ENCODE measurements at places on chromosomes 6 and 20. TPM values are rescaled to one million over a fixed set of nuclear protein-coding genes. Genes with fewer than 3 reads are reported as not detected.

GRCh38 chr20:64042054-64042781 is 6.2 kb downstream of the C20orf204 start:
- ATAC-seq, result no peak

DNA sequence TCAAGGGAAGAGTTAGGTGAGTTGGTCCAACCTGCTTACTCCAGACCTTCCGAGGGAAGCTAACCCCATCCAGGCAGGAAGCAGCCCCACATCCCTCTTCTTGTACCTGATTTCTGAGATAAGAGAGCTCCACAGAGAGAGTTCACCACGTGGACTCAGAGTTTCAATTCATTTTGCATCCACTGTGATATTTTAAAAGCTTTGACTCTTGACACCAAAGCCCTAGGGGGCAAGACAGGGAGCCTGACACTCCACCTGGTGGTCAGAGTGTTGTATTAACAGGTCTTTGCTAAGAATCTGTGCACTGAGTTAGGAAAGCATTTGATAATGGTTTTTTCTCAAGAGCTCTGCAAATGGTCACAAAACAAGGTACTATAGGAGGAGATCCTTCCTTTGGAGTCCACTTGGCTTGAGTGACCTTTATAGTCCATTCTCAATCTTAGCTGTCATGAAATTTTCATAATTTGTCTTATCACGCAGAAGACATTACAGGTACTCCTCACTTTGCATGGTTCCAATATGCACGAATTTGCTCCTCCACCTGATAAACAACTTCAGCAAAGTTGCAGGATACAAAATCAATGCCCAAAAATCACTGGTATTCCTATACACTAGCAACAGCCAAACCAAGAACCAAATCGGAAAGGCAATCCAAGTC is 56.2 kb upstream of the RIPOR2 start:
- ATAC-seq, result peak; percentile 41

- peak; percentile 79 for ATAC-seq
These were observed 46.0 kb upstream of the HINT3 start for GRCh38 chr6:125910527-125910926.

GRCh38 chr6:130629640-130630039 is 197.6 kb upstream of the SMLR1 start:
- no peak for ATAC-seq

- no peak for ATAC-seq
These were observed 247.8 kb downstream of the HAO1 start for GRCh38 chr20:7692478-7692877.

DNA sequence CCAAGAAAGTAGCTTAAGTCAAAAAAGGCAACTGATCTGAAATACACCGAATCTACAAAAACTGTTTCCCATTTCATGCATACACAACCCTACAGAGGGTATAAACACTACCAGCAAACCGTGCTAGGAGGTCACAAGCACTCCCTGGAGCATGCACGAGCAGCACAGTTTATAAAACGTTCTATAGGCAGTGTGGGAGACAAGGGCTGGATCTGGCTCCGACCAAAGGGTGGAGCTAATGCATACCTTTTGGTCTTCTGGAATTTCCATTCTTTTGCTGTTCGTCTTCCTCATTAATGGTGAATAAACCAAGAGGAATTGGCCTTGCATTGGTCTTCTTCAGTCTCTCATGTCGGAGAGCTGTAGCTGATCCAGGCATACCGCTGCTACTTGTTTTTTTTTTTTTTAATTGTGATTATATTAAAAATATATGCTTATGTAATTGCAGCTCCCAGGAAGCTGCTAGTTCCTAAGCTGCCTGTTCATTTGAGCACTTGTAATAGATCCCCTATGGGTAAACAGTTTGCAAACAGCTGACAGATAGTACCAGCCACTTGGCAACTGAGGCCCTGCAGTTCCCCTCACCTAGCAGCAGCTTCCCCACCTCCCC is 24.5 kb downstream of the MAP7 start:
- ATAC-seq, result peak; percentile 28

DNA sequence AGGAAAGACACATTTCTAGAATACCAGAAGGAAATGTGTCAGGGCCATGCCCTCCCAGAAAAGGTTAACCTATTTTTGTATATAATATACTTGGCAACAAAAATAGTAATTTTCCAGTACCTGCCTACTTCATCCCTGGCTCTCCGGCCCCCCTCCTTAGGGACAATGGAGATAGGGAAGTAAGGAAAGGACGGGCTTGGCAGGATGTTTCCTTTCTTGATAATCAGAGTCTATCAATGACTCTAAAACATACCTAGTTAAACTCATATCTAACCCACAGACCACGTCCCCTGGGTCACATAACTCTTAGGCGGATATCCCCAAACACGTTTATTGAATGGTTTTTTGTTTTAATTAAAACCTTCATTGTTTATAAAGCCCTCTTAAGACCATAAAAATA is 11.8 kb downstream of the UQCC2 start:
- ATAC-seq, result no peak

DNA sequence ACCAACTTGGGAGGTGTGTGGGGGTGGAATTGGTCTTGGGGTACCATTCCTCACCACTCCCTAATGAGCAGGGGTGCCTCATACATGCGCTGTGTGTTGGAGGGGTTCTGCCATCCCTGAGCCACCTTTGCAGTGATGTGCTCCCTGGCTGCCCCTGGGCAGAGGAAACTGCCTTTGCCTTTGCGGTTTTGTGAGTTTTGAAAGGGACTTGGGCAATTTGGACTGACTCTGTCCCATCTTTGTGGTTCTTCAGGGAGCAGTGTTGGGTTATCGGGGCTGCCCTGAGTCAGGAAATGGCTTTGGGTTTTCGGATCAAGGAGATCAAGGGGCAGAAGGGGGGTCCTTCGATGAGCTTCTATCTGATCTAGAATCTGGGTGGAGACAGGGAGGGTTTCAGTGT is 3.9 kb upstream of the PHACTR3 start:
- no peak for ATAC-seq

The FUT9 gene
- total RNA-seq, result 0.19 TPM

The PNLDC1 gene
- total RNA-seq, result not detected

The KIF25 gene
- total RNA-seq, result not detected
